ENCODE measurements at places on chromosomes 1 and 21.

DNA sequence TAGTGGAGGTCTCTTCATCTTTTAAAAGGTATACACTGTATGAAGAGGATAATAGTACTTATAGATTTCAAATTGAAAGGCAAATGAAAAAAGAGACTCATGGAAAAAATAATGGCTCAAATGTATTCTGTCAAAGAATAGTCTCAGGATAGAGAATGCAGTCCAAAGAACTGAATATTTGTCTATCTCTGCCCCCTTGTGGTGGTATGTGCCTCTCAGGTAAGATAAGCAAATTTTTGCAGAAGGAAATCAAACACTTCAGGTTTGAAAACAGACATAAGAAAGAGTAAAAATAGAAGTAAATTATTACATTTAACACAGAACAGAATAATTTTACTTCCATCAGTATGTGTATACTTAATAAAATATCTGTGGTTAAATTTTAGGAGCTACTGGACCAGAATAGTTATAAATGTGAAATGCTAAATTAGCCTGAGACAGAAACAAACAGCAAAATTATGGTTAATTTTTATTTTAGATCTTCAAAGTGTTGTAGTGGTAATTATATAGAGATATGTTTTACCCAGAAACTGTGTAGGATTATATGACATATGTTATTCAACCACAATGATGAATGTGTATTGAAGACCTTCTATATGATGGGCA lies 164.4 kb upstream of the PALMD start:
- DNase-seq = no peak

DNA sequence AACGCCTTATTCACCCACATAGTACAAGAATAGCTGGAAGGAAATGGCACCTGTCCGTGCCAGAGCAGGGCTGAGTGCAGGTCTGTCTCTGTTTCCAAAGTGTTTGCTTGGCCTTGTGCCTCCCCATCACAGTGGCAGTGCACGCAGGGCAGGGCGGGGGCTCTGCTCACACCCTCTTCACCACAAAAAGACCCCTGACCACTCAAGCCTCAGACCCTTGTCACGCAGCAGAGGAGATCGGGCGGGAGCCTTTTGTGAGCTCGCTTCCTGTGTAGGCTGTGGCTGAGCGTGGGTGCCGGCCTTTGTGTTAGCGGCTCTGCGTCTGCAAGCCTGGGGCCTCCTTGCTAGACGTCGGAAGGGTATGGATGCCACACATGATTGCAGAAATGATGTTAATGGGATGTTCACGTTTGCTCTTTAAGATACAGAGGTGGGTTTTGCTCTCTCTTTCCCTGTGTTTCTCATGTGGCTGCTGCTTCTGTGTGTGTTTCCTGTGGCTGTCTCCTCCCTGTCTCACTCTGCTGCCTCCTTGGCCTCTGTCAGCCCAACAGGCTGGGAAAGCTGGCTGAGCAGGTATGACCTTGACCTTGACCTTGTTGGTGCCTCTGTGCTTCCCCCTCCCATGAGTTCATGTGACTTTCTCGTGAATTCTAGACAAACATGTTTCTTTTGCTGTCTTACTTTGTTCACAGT lies 45.4 kb downstream of the S100B start:
- DNase-seq = peak; percentile 54

DNA sequence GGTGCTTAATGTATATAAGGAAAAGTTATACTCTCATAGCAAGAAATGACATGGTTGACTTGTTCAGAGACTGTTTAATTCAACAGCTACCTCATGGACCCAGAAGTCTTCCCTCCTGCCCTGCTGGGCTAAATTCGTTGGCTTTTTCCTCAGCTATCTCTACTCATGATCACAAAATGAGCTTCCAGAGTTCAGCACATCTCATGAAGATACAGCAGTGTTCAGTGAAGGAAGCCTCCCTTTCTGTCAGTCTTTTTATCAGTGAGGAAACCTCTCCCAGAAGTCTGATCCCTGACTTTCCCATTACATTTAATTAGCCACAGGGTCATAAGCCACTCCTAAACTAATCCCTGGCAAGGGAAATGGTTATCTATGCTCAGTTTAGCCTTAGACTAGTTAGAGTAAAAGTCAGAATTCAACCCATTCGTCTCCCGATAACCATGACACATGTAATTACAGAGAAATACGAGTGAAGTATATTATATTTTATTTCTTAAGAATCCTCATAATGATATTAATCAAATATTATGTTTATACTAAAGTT lies 97.5 kb downstream of the DENND1B start:
- DNase-seq = no peak

- DNase-seq = no peak
Observed at GRCh38 chr1:231699784-231700183, 73.2 kb downstream of the DISC1 start.

GRCh38 chr1:150575072-150575489 lies 4.3 kb downstream of the MCL1 start:
- DNase-seq = no peak

GRCh38 chr1:183656355-183656754 lies 3.2 kb upstream of the APOBEC4 start:
- DNase-seq = no peak

- DNase-seq = no peak
Observed at GRCh38 chr1:45355683-45356082, 15.4 kb upstream of the MUTYH start.

GRCh38 chr1:59302297-59302696 lies 5.4 kb downstream of the FGGY start:
- DNase-seq = no peak

- no peak for DNase-seq
Observed at GRCh38 chr1:109115685-109116084, 1.8 kb downstream of the ELAPOR1 start.

GRCh38 chr1:1858382-1859086 lies 32.4 kb downstream of the GNB1 start:
- DNase-seq = peak; percentile 45
